ENCODE measurements at places on chromosomes 1 and 21.

- DNase-seq, result no peak
Measured at GRCh38 chr1:91952187-91952586, 3.0 kb downstream of the BRDT start.

GRCh38 chr1:151419819-151420218 is 20.4 kb downstream of the PSMB4 start:
- no peak for DNase-seq

DNA sequence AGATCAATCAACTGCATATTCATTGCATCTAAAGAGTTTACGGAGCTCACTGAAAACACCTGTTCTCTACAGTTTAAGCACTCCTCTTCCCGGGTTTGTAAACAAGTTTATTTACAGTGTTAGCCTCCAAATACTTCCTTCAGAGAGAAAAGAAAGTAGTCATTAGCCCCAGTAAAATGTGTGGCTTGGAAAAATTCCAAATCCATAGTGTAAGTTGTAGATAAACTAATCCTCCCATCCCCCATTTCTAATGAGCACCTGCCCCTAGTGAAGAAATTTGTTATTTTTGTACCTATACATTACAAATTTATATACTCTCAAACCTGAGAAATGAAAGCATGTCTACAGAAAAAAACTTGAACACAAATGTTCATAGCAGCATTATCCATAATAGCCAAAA is 21.9 kb downstream of the PUM1 start:
- no peak for DNase-seq

- no peak for DNase-seq
Measured at GRCh38 chr21:37490084-37490483, 123.5 kb downstream of the DYRK1A start.

GRCh38 chr1:14220324-14220723 is 378.2 kb upstream of the KAZN start:
- DNase-seq, result no peak

- DNase-seq, result no peak
Measured at GRCh38 chr1:89538361-89538760, 13.7 kb downstream of the LRRC8B start.

- no peak for DNase-seq
Measured at GRCh38 chr1:248913933-248914332, 7.9 kb downstream of the PGBD2 start.

DNA sequence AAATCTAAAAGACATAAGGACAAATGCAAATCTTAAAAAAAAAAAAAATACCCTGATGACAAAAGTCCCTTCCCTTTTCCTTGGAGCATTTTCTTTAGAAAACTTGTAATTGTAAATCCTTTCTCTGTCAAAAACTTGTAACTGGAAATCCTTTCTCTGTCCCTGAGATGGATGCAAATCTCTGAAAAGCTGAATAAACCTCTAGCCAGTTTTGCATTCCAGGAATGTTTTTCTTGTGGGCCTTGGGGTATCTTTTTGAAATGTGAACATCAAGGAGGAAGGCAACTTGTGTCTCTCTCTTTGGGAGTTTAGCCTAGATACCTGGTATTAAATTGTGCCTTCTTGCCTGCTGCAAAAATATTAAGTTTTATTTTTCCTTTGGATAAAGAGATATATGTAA is 305.3 kb downstream of the KCNT2 start:
- DNase-seq, result no peak

- no peak for DNase-seq
Measured at GRCh38 chr1:171792656-171793369, 11.4 kb downstream of the METTL13 start.

- no peak for DNase-seq
Measured at GRCh38 chr21:41761934-41762635, 4.8 kb downstream of the RIPK4 start.

DNA sequence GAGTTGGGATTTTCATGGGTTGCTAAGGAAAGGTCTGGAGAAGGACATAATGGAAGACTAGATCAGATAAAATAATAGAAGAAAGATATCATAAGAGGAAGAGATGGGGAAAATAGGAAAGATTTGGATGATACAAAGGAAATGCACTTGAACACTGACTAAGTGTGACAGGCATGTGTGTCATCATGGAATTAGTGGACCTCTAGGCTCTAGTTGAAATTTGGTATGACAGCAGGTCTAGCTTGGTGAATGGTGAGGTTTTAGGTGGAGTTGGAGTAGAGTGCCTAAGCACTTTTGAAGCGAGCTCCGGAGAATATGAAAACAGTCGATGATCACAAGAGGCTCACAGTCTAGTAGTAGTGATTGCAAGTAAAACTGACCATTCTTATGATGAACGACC is 73.0 kb upstream of the PTGS2 start:
- DNase-seq, result no peak

GRCh38 chr1:23254584-23254983 is 37.3 kb upstream of the HTR1D start:
- no peak for DNase-seq

DNA sequence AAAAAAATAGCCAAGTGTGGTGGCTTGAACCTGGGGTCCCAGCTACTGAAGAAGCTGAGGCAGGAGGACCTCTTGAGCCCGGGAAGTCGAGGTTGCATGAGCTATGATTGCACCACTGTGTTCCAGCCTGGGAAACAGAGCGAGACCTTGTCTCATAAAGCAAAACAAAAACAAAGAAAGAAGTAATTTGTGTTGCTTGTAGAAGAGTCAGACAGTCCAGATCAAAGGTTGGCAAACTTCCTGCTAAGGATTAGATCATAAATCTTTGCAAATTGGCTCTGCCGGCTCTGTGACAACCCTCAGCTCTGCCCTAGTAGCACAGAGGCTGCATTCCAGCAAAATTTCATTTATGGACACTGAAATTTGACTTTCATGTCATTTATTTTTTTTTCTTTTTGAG is 19.0 kb upstream of the MFN2 start:
- DNase-seq, result no peak
